H1 (cell line): ENCODE measurements at places on chromosomes 5 and 9. TPM values are rescaled to one million over a fixed set of nuclear protein-coding genes. Genes with fewer than 3 reads are reported as not detected.

DNA sequence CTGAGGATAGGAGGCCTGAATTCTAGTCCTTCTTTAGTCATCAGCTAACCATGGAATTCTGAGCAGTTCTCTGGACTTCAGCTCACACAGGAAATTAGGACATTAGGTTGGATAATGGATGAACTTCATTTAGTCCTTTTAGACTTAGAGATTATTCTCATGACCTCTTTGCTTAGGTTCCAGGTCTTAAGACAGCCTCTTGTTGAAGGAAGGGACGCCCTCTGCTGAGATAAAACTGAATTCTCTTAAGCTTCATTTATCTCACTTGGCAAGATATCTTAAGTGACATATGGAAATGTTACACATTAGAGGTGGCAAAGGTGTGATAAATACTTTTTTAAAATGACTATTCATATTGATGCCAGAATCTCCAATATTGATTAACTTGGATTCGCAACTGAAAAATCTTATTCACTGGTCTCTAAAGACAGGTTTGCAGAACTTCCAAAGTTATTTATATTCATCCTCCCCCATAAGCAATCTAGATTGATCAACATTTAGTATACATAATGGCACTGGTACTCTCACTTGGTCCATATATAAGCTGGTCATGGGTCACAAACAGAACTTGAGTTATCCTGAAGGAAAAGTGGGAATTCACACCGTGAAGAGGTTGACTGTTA lies 16.9 kb upstream of the ZNF366 start:
- no peak for DNase-seq

DNA sequence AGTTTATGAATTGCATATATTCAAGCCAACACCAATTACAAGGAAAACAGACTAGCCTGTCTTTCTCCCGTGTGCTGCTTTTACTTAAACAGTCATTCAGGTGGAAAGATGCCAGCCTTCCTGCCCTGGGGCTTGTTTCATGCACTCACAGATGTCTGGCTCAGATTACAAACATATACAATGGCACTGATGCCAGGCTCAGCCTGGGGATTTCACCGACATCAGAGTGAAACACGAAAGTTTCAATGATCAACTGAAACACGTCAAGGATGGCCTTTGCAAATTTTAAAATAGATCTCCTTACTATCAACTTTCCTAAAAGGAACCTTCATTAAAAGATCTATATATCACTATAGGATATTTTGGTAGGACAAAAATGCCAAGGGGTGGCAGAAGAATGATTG lies 1576.5 kb downstream of the EFNA5 start:
- DNase-seq = no peak

Gene ZDHHC11B
- total RNA-seq = 1.9 and 2.5 TPM in 2 replicates

- DNase-seq = no peak
Observed at GRCh38 chr5:8070138-8070537, 201.2 kb downstream of the MTRR start.

DNA sequence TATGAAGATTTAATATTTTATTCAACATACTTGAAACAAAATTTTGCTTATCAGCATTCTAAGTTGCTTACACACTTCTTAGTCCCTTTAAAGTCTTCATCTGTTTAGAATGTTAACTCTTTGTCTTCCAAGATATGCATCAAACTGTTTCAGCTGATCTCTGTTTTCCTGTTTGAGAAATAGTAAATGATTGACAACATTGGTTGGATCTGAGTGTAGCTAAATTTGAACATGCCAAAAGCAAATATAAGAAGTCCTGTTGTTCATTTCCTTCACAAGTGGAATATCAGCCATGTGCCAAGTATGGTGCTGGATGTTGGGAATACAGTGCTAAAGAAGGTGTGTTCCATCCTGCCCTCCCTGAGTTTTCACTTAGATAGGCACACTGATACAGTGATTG lies 430.4 kb downstream of the EBF1 start:
- DNase-seq = no peak

GRCh38 chr5:148020257-148020988 lies 43.4 kb upstream of the SPINK5 start:
- DNase-seq = no peak

GRCh38 chr5:52502460-52502999 lies 285.2 kb upstream of the ITGA1 start:
- no peak for DNase-seq

DNA sequence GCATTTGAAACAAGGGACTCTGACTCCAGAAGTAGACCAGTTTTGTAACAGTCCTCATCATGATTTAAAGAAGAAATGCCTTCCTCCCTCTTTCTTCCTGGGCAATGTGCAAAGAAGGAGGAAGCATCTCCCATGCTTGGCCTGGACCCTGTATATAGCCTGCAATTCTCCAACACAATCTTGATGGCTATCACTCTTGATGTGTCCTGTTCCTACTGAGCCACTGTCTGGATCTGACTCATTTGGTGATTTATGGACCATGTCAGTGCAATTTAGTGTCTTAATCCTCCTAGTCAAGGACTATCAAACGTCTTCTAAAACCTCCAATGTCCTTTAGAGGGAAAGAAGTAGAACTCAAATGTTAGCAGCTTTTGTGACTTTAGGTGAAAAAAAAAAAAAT lies 697.3 kb downstream of the TLR4 start:
- DNase-seq = no peak

GRCh38 chr9:121718084-121718483 lies 66.7 kb downstream of the DAB2IP start:
- DNase-seq = no peak

DNA sequence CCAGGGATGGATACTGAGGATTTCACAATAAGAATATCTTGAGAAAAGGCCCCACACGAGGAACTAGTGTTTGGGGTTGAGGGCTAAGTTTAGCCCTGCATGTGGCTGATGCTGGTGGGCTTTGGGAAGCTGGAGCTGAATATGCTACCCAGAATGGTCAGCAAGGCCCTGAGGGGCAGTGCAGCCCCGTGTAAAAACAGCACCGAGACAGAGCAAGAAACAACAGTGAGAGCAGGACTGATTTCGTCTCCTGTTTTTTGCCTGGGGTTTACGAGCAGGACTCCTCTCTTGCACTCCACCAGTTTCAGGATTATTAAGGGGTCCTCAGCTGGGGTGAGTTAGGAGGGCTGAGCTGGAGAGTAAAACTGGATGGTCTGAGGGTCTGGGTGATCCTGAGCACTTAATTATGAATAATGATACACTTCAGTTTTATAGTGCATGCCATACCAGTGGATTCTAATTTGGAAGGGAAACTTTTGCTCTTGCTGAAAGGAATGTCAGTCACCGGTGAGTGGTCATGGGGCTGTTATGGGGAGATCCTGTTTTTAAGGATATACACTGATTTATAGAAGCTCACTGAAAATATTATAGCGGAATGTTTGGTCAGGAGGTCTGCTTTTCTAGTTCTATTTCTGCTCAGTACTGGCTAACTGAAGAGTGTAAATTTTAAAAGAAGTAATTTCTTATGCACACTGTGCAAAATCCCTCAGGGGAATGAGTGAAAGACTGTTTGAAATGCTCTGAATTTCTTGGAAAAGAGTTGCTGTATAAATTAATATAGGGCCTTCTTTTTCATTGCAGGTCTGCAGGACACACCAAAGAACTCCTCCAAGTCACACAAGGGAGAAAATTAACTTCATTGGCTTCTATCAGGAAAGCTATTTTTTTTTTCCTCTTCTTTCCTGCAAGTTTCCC lies 42.7 kb upstream of the NFIB start:
- DNase-seq = no peak

- no peak for DNase-seq
Observed at GRCh38 chr5:142841511-142842265, 71.5 kb downstream of the ARHGAP26 start.

DNA sequence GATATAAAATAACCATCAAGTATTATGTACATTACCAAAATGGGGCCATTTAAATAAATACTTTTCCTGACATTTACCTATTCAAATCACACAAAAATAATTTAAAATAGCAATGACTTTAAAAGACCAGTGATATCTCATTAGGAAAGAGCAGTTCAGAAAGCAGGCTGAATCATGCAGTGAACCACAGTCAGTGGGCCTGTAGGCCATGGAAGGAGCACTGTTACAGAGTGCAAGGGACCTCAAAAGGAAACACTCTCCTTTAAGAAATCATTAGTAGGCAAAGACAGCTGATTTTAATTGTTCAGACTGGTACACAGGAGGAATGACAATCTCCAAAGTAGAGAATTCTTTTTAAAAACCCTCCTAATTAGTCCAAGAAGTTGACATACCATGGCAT lies 283.5 kb upstream of the EFNA5 start:
- no peak for DNase-seq

Gene POU5F2
- 0.06 TPM in 2 replicates for total RNA-seq

- peak; percentile 75 for DNase-seq
Observed at GRCh38 chr9:93958121-93958818, 3.1 kb upstream of the BARX1 start.

DNA sequence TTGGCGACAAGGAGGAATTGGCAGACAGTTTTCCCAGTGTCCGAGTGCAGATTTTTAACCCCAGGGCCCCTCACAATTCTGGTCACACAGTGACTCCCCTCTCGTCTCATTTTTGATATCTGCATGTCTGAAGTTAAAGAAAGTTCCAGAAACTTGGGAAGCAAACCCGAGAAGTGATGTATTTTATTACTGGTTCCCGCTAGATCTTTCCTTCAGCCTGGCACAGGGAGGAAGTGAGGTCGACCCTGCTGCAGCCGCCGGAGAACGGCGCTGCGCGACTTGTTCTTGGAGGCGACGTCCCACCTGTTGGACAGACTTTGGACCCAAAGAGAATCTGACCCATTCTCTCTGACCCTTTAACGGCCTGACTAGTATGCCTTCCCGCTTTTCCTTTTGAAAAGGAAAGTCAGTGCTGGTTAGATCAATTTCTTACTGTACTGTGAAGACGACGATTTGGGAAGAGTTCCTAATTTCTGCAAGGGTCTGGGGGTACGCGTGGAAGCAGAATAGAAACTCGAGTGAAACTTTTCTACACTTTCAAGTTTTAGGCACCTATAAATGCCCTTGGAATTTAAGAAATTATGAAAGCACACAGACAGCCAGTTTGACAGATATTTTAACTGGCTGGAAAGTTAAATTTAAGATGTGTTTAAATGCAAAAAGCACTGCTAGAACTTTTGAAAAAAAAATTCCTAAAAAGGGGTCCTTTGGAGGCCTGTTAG lies 744 bp downstream of the OTULIN start:
- no peak for DNase-seq

DNA sequence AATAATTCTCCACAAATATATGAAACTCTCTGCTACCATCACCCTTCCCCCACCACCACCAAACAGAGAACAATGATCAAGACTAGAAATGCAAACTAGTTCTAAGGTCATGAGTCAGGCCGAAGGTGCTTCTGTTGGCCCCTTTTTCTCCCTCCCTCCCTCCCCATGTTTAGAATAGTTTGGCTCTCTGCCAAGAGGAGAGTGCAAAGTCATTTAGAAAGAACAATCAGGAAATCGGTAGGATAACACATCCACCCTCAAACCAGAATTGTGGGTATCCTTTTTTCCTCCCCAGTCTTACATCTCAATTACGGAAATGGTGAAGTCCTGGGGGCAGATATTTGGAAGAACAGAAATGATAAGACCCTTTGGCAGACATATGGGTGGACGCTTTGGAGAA lies 170.1 kb downstream of the SLF1 start:
- DNase-seq = peak; percentile 9

GRCh38 chr5:31251032-31251431 lies 57.5 kb downstream of the CDH6 start:
- no peak for DNase-seq

- no peak for DNase-seq
Observed at GRCh38 chr9:38436708-38437107, 12.5 kb upstream of the IGFBPL1 start.

Gene MUSK
- not detected in 2 replicates for total RNA-seq

DNA sequence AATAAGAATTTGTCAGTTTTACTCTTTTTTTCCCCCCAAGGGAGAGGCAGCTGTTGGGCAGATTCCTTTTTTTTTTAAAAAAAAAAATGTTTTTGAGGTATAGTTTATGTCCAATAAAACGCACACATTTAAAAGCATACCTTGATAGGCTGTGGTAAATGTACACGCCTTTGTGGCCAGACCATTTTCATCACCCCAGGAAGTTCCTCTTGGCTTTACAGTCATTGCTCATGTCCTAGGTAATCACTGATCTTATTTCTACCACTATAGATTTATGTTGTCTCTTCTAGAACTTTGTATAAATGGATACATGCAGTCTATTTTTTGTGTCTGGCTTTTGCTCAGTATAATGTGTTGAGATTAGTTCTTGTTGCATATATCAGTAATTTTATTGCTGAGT lies 9.8 kb downstream of the SUB1 start:
- DNase-seq = no peak

DNA sequence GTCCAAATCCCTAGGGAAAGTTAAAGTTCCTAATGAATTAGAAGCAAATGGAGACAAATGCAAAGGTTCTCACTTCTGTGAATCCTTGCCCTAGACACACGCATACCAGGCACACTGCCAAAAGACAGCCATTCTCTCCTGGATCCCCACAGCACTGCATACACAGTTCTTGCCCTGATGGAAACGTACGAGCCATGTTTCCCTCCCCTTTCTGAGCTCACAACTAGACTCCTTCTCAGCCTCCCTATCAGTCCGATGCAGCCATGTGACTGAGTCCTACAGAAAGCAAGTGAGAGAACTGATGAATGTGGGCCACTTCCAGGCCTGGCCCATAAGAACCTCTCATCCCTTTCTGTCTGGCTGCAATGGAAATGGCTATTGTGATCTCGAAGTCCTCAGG lies 92.0 kb downstream of the ZNF608 start:
- no peak for DNase-seq

Gene DRD1
- total RNA-seq = 0.08 and 0.19 TPM in 2 replicates

Gene CD72
- total RNA-seq = 4.0 and 4.5 TPM in 2 replicates

- no peak for DNase-seq
Observed at GRCh38 chr5:32244017-32244416, 68.7 kb downstream of the MTMR12 start.

Gene SOX30
- total RNA-seq = not detected in 2 replicates

Gene SPDL1
- total RNA-seq = 44.5 and 45.5 TPM in 2 replicates

DNA sequence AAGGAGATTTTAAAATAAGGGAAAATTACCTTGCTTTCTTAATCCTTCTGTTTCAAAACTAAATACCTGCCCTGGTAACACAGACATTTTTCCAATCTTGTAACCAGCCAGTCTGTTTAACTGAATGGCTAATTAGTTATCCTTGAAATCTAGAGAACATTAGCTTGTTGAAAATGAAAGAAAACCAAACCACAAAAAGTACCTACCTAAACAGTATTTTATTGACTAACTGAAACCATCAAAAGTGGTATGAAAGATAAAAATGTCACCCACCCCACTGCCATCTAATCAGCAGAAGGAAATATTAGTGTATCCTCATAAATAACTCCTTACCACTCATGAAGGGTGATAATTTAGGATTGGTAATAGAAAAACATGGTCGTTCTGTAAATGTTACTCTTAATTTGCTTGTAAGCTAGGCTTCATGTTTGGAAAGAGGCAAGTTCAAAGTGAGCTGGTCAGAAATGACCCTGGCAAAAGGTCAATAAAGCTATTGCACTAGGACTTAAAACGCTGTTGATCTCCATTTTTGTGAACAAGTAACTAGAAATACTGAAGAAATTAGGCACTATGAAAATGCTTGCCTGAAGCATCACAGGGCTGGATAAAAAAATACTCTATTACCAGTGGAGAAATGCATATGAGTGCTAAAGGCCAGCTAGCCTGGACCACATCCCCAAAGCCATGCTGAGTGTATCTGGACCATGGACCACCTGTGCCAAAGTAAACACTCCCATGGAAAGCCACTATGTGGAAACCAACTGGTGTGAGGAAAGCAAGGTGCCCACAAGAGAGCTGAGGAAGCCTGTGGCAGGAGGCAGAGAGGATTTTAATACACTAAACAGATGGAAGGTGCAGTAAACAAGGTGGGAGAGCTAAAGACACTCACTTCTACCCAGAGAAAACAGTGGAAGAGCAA lies 8.4 kb downstream of the SEMA5A start:
- no peak for DNase-seq
